Fibroblast of skin of right biceps (primary cell): ENCODE measurements at places on chromosomes 4 and X.

- DNase-seq = no peak
Measured at GRCh38 chr4:182231496-182231895, 11.7 kb upstream of the TENM3 start.

DNA sequence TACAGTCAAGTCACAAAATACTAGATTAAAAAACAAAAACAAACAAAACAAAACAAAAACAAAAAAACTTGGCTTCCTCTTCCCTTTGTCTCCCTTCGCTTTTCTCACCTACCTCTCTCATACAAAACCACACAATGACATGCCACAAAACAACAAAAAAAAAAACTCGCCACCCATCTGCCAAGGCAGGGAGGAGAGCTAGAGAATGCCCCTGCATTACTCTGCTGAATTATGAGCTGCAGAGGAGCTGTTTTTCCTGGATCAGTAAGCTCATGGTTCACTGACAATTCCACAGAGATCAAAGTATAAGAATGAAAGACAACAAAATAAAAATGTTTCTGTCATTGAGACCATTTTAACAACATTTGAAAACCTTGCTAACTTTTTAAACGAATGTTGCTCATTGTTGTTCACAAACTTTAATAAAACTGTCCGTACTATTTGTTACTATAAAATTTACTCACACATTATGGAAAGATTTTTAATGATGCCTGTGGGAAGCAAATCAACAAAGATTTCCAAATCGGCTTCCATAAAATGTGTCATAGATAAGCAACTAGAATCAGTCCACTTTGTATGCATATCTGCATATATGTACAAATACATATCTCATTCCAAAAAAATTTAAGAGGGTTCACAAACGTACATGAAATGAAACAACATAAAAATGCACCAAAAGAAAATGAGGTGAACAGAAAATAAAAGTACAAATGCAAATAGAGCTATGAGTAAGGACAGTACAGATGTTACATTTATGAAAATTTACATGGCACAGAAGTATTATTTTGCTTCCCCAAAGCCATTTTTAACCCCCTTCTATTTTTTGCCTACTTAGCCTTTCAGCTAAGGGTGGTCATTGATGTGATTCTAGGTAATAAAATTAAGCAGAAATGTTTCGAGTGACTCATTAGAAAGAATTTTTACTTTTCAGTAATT, 252.4 kb upstream of the FAT4 start:
- DNase-seq = no peak

DNA sequence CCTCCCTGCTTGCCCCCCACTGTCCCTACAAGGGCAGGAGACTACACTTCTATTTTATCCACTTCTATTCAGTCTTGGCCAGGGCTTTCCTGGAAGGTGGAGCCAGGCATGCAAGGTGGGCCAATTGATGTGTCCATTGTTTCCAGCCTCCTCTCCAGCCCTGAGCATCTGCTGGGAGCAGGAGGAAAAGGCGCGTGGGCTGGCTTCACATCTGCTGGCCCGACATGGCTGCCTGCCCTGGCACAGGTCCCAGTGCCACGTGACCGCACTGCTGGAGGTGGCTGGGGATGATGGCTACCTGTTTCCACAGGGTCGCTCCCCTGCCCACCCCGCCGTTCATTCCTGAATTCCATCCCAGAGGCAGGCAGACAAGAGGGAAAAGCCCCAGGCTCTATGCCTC, 247.7 kb downstream of the AFAP1 start:
- DNase-seq = no peak

DNA sequence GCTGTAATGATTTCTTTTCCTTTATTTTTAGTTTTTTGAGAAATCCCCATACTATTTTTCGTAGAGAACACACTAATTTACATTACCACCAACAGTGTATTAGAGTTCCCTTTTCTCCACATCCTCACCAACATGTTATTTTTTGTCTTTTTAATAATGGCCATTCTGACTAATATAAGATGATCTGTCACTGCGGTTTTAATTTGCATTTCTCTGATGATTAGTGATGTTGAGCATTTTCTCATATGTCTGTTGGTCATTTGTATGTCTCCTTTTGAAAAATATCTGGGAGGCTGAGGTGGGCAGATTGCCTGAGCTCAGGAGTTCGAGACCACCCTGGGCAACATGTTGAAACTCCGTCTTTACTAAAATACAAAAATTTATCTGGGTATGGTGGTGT, 30.2 kb downstream of the SPINK2 start:
- DNase-seq = no peak

DNA sequence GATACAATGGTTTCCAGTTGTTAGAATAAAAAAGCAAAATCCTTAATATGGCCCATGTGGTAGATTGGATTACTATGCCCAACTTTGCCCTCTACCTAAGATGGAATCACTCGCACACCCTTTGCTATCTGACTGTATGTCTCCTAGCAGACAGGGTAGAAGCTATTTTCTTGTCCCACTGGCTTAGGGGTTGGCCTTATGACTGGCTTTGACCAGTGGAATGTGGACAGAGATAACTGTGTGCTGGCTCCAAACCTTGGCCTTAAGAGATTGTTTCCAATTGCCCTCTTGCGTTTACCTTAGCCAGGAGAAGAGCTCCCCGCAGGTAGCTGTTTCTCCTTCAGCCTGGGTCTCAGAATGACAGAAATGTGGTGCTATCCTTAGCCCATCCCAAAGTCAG, 355.9 kb downstream of the BCOR start:
- no peak for DNase-seq

GRCh38 chr4:155972098-155972497, 18.4 kb upstream of the CTSO start:
- peak; percentile 44 for DNase-seq

DNA sequence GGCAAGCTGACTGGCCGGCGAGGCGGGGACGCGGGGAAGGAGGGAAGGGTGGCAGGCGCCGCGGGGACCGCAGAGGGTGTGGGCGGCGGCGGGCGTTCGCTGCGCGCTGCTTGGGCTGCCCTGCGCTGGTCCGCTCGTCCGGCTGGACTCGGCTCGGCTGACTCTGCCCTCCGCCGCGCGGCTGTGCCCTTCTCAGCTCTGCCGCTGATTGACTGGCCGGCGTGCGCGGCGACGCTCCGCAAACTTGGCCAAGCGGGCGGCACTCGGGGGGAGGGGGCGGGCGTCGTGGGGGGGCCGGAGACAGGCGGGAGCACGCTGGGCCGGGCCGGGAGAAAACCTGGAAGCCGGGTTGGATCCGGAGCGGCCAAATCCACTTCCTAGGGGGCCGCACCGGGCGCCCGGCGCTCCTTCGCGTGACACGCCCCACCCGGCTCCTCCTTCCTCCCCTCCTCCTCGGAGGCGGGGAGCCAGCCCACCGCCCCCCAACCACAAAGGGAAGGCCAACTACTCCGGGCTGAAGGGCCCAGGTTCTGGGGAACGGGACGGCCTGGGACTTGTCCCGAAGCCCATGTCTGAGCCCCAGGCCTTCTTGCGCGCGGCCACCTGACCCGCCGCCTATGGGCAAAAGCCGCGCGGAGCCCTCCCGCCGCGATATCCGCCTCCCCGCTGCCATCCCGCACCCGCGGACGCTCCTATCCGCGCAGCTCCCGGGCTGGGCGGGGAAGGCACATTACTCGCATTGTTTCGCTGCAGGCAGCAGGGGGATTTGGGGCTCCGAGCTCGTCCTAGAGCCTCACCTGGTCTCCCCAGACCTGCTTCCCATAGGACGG, at the start of gene GPC4:
Gene GPC4, minus strand, starts transcription at position 214 of the 830 bp plus-strand sequence. CDS start 524 bp downstream, outside the sequence.
- peak; percentile 78 for DNase-seq

GRCh38 chrX:107691024-107691448, 62.7 kb downstream of the PRPS1 start:
- DNase-seq = no peak

GRCh38 chrX:26788402-26788998, 572.5 kb downstream of the MAGEB5 start:
- DNase-seq = peak; percentile 24

DNA sequence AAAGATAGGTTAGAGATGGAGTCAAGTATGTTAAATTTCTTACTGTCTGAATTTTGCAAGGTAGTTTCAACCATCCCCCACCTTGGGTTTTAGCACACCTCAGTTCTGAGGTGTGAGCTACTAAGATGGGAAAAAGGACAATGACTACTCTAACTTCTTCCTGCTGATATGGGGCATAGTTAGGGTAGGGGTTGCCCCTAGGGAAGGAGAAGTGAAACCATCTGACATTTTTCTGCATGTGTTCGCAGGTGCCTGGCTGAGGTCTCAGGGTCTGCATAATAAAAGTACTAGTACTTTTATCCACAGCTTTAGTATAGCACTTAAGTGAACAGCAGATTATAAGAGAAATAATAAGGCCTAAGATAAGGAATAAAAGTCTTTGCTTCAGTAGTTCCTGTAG, 129.5 kb upstream of the CYSLTR1 start:
- no peak for DNase-seq

- no peak for DNase-seq
Measured at GRCh38 chr4:144733566-144733965, 87.6 kb downstream of the HHIP start.

GRCh38 chrX:68234171-68234910, 199.0 kb downstream of the OPHN1 start:
- no peak for DNase-seq

DNA sequence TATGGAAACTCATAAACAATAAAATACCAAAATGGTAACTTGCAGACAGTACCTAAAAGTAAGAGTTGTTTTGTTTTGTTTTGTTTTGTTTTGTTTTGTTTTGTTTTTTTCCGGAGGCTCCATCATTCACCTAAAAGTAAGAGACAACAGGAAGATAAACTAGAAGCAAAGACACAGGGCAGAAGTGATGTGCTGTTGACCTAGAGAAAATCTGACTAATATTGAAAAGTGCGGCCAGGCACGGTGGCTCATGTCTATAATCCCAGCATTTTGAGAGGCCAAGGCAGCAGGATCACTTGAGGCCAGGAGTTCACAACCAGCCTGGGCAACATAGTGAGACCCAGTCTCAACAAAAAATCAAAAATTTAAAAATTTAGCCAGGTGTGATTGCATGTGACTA, 5.6 kb upstream of the CENPC start:
- DNase-seq = no peak

DNA sequence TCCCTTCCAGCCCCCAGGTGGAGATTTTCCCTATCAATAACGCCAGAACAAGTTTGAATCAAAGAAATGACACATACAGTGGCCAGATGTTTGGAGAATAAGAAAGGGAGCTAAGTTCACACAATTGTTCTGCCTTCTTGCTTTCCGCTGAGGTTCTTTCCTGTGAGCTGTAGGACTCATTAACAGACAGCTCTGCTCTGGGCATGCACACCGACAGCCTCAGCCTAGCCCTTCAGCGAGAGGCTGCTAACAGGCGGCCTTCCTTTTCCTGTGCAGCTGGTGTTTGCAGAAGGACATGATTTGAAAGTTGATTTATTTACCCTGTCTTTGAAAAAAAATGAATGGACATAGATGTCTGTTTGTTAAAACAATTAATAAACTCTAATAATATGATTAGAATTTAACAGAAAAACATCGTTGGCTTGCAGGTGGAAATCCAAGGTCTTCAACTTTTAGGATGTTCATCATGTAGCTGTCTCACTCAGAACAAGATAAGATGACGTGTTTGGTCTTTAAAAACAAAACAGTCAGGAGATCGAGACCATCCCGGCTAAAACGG, 183.3 kb downstream of the KDR start:
- DNase-seq = no peak

DNA sequence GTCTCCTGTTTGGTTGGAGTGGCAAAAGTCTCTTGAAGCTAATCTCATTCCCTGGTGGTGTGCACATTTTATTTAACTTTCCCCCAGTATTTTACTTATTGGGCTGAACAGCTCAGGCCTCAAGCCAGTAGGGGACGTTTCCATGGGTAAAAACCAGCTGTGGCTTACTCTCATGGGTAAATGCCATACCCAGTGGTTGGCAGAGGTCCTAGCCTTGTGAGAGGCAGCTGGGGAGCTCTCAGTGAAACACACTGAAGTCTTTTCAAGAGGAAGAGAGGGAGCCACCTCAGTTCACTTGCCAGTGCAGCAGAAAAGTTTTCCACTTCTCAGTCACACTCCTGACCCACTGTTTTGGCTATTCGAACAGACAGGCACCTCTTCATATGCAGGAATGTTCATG, 1964.2 kb downstream of the ARAP2 start:
- DNase-seq = no peak
